ENCODE measurements at places on chromosomes 1 and 21.

DNA sequence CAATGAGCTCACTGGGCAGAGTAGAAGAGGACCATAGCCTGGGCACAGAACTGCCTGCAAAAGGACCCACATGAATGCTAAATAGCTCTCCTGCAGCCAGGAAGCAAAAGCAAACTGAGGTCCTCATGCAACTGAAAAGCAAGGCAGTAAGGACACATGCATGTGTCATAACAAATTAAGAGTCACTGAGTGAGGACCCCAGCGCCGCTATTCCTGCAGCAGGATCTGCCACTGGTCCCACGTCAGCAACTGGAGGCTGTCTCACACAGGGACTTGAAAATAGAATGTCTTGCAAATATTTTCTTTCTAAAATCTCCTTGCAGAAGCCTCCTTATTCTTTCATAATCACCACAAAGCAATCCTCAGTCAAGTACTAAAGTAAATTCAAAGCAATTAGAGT is 559.6 kb upstream of the DAB1 start:
- no peak for DNase-seq

DNA sequence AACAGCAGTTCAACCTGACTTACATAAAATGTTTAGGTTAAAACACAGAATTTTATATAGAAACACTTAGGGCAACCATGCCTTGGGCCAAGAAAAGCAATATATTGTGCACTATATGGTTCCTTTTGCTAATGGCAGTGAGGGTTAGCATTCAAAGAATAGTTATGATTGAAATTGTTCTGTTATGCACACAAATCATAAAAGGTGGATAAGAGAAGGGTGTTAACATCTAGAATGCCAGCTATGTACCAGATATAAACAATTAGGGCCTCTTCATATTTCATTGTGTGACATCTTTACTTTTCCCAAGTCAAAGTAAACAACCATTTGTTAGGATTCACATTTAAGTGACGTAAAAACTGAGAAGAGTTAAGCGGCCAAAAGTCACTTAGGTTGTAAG is 308.0 kb upstream of the B3GALT2 start:
- no peak for DNase-seq

DNA sequence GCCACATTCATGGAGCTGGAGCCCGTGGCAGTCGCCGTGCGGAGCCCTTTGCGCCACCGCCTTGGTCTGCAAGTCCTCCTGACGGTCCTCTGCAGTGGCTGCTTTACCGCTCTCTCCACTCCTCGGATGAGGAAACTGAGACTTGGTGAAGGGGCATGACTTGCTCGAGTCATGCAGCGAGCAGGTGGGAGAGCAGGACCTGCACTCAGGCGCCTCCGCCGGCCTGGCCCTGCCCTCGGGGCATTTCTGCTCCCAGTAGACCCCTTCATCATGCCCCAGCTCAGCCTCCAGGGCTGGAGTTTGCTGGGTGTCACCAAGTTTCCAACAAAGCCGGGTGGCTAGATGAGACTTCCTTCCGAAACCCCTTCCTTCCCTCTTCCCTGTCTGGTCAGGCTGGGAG is 100.0 kb upstream of the TARDBP start:
- DNase-seq = no peak

- no peak for DNase-seq
Observed at GRCh38 chr1:100364697-100365096, 12.4 kb downstream of the CDC14A start.

GRCh38 chr21:32653326-32653901 is 41.2 kb upstream of the CFAP298 start:
- DNase-seq = no peak

DNA sequence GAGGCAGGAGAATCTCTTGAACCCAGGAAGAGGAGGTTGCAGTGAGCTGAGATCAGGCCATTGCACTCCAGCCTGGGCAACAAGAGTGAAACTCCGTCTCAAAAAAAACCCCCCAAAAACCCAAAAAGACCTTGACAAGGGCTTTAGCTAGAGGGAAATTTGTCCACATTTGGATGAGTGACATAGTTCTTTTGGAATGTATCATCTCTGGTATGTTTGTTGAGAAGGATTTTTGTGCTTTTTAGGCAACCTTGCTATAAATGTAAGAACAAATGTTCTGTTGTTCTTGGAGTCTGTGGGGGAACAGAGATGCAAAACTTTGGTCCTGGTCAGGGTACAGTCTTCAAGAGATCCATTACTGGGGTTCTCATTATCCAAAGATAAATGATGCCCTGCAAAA is 28.9 kb downstream of the INAVA start:
- no peak for DNase-seq

- DNase-seq = no peak
Observed at GRCh38 chr1:66927528-66927927, 2.7 kb downstream of the MIER1 start.

- DNase-seq = no peak
Observed at GRCh38 chr1:183454377-183454776, 17.9 kb upstream of the SMG7 start.

- DNase-seq = no peak
Observed at GRCh38 chr1:189658381-189658780, 819.3 kb downstream of the BRINP3 start.

DNA sequence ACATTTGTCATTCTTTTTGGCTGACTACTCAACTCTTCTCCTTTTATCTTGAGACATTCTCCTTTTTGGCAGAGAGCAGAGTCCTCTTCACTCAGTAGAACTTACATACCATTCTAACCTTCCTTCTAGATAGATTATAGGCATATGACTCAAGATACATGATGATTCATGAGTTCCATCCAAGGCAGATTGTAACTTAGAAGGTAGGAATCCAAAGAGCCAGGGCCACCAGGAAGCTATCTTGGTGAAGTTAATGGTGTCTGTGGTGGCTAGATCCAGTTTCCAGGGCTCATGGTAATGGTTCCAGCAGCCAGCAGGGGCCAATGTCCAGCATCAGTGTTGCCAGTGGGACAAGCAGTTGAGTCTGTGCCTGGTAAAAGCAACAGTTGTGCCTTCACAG is 76.1 kb upstream of the KIAA0040 start:
- no peak for DNase-seq

- no peak for DNase-seq
Observed at GRCh38 chr1:154846565-154847442, 23.3 kb downstream of the KCNN3 start.

GRCh38 chr1:212685429-212685828 is 14.2 kb downstream of the BATF3 start:
- DNase-seq = no peak

DNA sequence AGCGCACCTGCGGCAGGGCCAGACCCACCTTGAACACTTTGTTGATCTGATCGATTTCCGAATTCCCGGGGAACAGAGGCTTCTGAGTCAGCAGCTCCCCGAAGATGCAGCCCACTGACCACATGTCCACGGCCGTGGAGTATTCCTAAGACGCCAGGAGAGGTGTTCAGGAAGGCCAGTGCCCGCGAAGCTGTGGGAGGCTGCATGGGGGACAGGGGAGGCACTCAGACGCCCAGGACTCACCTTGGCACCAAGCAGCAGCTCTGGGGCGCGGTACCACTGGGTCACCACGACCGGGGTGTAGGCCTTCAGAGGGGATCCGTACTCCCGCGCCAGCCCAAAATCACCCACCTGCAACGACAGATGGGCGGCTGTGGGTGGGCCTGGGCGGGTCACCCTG is 11.2 kb upstream of the SLC35E2B start:
- DNase-seq = peak; percentile 54

DNA sequence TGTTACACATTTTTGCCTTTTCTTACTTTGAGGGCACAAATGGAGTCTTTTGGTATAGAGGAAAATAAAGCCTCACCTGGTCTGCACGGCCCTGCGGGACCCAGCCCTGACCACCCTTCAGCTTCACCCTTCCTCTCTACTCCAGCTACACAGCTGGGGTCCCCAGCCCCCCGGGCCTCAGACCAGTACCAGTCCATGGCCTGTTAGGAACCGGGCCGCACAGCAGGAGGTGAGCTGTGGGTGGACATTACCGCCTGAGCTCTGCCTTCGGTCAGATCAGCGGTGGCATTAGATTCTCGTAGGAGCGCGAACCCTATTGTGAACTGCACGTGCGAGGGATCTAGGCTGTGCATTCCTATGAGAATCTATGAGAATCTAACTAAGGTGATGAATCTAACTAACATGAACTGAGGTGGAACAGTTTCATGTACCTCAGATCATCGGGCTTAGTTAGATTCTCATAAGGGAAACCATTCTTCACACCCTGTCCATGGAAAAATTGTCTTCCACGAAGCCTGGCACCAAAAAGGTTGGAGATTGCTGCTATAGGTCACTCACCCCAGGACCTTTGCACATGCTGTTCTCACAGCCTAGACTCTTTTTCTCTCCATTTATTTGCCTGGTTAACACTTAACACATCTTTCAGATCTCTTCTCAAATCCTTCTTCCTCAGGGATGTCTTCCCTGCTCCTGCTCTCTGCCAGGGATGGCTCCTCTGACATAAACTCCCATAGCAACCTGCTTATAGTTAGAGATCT is 37.5 kb upstream of the ECE1 start:
- DNase-seq = no peak

Measured in RWPE2 (cell line).